ENCODE measurements at places on chromosomes 6 and 20.

- no peak for DNase-seq
Measured at GRCh38 chr6:150263765-150264404, 104.9 kb upstream of the IYD start.

- no peak for DNase-seq
Measured at GRCh38 chr6:158347335-158347734, 35.1 kb downstream of the TULP4 start.

- DNase-seq = no peak
Measured at GRCh38 chr20:24970754-24971153, 21.7 kb downstream of the CST7 start.

GRCh38 chr6:139602577-139602976 lies 228.1 kb upstream of the CITED2 start:
- no peak for DNase-seq

DNA sequence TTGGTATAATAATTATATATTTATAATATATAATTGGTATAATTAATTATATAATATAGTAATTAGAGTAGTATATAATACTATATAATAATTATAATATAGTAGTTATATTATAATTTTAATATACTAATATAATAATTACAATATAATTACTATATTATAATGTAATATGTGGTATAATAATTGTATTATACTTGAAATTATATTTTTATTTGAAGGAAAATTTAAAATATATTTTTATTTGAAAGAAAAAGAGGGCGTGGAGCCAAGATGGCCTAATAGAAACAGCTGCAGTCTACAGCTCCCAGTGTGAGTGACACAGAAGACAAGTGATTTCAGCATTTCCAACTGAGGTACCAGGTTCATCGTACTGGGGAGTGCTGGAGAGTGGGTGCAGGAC lies 365.9 kb downstream of the MMUT start:
- no peak for DNase-seq

DNA sequence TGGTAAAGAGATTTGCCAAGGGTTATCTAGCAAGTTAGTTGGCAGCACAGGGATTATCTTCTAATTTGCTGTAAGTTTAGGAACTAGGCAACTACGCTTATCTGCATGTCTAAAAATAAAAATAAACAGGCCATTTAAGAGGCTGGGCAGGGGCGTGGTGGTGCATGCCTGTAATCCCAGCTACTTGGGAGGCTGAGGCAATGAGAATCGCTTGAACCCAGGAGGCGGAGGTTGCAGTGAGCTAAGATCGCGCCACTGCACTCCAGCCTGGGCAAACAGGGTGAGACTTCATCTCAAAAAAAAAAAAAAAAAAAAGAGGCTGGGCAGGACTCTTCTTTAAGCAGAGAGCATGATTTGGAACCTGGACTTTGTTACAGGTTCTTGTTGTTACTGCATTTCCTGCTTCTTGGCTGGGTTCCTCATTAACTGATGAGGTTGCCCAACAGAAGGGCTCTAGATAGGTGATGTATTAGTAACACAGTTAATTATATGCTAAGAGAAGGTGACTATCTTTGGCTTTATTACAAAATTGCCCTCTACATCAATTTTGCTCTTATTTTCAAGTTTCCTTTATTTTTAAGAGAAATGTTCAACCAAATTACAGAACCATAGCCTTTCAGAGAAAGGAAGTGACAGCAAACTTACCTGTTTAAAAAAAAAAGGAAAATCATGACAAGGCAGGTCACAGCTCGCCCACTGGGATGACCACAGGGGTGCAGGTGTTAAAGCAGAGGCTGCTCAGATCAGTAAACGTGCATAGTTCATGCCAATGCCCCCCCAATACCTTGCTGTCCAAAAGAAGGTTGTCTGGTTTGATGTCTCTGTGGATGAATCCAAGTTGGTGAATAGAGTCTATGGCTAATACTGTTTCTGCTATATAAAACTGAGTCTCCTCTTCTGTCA lies 32.5 kb downstream of the STK38 start:
- no peak for DNase-seq

DNA sequence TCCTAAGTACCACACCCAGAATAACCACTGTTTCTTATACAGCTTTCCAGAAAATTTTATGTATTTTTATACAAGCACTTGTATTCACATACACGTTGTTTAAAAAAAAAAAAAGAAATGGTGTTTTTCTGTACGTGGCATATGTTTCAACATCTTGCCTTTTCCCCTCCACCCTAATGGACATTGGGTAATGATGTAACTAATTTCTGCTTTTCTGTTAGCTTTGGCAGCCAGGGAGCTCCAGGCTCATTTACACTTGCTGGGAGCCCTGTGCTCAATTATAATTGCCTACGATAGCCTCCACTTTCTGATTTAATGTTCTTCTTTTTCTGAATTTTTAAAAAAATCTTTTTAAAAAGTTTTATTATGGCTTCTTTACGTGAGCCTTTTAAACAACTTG lies 352.4 kb downstream of the UTRN start:
- DNase-seq = peak; percentile 38

GRCh38 chr20:54649511-54649962 lies 174.1 kb downstream of the DOK5 start:
- peak; percentile 81 for DNase-seq

- no peak for DNase-seq
Measured at GRCh38 chr6:39419607-39420006, 97.1 kb upstream of the KCNK16 start.

All from NCI-H2171 (cell line).